Kidney glomerular epithelial cell (primary cell): ENCODE measurements at places on chromosomes 16 and 17.

- peak; percentile 73 for DNase-seq
Observed at GRCh38 chr17:40647624-40648383, at the start of gene SMARCE1. Gene SMARCE1, minus strand, starts transcription at chr17:40647818. Its CDS starts 2,016 bp downstream, at chr17:40645802.

DNA sequence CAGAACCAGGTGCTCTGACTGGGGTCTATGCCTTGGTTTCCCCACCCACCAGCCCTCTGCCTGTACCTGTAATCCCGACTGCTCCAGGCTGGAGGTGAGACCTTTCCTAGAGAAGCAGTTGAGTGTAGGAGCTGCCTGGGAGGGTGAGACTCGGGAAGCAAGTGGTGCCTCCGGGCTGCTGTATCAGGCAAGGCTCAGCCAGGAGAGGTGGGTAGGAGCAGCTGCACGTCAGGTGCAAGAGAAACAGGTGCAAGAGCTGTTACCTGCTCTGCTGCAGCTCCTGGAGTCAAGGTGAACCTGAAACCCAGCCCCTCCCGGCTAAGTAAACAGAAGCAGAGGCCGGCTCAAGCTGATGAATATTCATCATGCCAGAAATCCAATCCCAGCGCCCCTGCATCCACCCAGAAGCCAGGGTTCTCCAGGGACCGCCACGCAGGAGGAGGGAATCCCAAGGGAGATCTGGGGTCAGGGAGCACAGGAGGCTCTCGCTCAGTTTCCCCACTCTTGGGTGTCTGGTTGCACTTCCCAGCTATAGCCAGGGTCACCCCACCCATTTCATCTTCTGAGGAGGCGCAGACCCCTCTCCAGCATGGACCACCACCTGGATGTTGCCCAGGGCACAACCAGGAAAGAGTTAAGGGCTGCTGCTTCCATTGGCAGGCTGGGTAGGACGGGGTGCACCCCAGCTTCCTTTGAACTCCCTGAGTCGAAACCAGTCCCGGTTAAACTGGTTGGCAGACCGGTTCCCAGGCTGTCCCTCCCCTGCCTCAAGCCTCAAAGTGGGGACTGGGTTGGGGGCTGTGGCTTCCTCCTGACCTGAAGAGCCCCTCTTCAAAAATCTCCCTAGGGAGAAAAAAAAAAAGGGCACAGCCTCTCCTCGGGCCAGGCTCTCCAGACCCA is at the start of gene PRR15L:
PRR15L (minus strand) TSS at position 293 of the 900 bp plus-strand sequence. CDS start 4,649 bp downstream, outside the sequence.
- peak; percentile 5 for DNase-seq

GRCh38 chr17:82605939-82606600 is 42.2 kb downstream of the WDR45B start:
- no peak for DNase-seq

- no peak for DNase-seq
Observed at GRCh38 chr17:41528959-41529353, 848 bp upstream of the KRT19 start.

- DNase-seq = no peak
Observed at GRCh38 chr17:44850025-44850424, 2.3 kb downstream of the HIGD1B start.

DNA sequence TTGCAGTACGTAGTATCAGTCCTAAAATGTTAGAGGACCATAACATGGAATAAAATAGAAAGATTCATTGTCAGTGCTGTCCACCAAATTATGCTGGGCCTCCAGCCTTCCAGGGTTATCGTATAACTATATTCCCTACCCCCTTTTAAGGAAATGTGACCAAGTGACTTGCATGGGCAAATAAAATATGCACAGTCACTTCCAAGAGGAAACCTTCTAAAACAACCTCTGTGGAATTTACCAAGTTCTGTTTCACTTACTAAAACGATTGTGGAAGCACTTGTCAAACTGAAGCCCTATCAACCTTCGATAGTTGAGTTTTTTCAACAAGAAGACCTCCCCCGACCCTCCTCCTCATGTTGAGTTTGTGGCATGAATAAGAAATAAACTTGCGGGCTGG is 345.4 kb upstream of the C16orf82 start:
- DNase-seq = no peak

- no peak for DNase-seq
Observed at GRCh38 chr16:67264866-67265265, 14.5 kb upstream of the PLEKHG4 start.
